ENCODE measurements at places on chromosomes 1 and 21.

DNA sequence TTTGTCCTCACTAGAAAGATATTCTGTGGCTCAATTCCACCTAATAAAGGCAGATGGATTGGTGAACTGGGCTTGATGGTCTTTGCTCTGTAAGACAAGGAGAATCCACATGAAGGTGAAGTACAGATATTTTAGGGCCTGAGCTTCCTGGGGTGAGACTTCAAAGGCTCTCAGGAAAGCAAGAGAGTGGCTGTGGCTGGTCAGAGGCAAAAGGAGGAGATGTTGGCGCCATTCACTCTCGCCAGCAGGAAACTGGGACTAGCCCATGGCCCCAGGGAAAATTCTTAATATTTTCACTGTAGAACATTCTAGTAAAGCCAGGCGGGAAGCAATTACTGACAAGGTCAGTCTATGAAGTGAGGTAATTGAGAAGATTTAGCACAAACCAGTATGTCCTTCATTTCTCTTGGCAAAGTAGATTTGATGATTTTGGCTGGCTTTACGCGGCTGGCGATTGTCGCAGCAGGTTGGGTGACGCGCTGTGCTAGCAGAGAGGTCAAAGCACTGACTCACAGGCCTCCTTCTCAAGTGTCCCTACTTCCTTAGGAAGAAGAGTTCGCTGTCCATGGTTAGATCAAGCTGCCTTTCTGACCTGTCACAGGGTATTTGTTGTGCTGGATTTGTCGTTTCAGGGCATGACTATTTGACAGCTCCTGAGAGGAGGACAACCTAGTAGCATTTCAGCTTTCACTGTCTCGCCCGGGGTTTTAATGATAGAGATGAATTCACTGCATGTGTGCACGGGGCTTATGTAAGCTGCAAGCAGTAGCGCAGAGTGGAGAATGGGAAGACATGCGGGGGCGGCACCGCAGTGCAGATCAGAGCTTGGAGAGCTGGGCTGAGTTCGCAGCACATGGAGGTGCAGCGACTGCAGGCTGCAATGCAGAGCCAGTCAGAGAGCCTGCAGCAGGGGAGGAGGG lies 32.7 kb downstream of the XCL1 start:
- no peak overlapping the region for H3K27ac ChIP-seq
- no peak for DNase-seq
- peaks cover 22% of the 10 kb centered on the region for H3K27me3 ChIP-seq
- no peaks in the 10 kb centered on the region for H3K36me3 ChIP-seq

DNA sequence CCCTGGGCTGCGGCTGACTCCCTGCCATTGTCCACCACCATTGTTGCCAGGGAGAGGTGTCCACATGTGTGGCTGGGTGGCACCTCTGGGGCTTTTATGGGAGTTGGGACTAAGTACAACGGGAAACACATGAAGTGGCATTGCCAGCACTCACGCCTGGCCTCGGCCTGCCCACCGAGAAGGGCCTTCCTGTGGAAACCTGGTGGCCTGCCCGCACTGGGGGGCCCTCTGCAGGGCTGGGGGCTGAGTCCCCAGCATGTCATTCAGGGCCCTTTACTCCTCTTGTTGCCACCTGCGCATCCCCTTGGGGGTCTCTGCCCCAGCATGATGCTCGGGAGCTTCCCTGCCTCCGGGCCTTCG lies 35.5 kb upstream of the RUNX3 start:
- DNase-seq: no peak
- H3K27me3 ChIP-seq: no peaks in the 10 kb centered on the region
- peaks cover 84% of the 10 kb centered on the region for H3K4me1 ChIP-seq
- peak overlapping the region; percentile 91 for H3K27ac ChIP-seq
- peak overlapping the region; percentile 96 for H3K4me3 ChIP-seq

- no peak for DNase-seq
- H3K4me1 ChIP-seq: peaks cover 6% of the 10 kb centered on the region
- no peak overlapping the region for H3K27ac ChIP-seq
Measured at GRCh38 chr1:244435562-244436205, 16.0 kb downstream of the ADSS2 start.

GRCh38 chr1:241696815-241697639 lies 44.9 kb downstream of the WDR64 start:
- no peaks in the 10 kb centered on the region for H3K36me3 ChIP-seq
- no peaks in the 10 kb centered on the region for H3K27me3 ChIP-seq
- H3K4me1 ChIP-seq: peaks cover 10% of the 10 kb centered on the region
- H3K4me3 ChIP-seq: no peak overlapping the region
- DNase-seq: no peak
- H3K27ac ChIP-seq: no peak overlapping the region

- H3K36me3 ChIP-seq: no peaks in the 10 kb centered on the region
- no peak for DNase-seq
- H3K4me1 ChIP-seq: no peaks in the 10 kb centered on the region
Measured at GRCh38 chr1:118143121-118143520, 41.9 kb downstream of the SPAG17 start.

- no peaks in the 10 kb centered on the region for H3K36me3 ChIP-seq
- no peak overlapping the region for H3K4me3 ChIP-seq
- H3K4me1 ChIP-seq: no peaks in the 10 kb centered on the region
Measured at GRCh38 chr1:110524311-110525248, 5.6 kb upstream of the KCNA10 start.

DNA sequence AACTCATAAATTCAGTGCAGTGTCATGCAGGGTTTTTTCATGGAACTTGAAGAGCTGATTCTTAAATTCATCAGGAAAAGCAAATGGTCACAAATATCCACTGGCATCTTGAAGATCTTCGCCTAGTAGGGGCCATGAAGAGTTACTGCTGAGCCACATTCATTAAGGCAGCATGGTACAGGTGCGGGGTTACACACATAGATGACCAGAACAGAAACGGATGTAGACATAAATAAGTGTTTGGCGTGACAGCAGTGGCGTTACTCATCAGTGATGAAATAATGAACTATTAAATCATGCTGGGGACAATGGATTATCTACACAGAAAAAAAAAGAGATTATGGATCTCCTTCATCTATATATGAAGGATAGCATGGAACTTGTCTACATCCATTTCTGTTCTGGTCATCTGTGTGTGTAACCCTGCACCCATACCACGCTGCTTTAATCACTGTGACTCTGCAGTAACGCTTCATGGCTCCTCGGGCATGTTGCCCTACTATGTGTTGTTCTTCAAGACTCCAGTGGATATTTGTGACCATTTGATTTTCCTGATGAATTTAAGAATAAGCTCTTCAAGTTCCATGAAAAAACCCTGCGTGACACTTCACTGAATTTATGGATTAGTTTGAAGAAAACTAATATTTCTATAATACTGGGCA lies 161.3 kb downstream of the GALNT2 start:
- no peak for DNase-seq
- H3K27me3 ChIP-seq: no peaks in the 10 kb centered on the region
- H3K4me1 ChIP-seq: peaks cover 9% of the 10 kb centered on the region
- no peaks in the 10 kb centered on the region for H3K36me3 ChIP-seq
- no peak overlapping the region for H3K27ac ChIP-seq
- H3K4me3 ChIP-seq: no peak overlapping the region

GRCh38 chr1:165762725-165763124 lies 5.9 kb downstream of the TMCO1 start:
- H3K27ac ChIP-seq: no peak overlapping the region
- H3K27me3 ChIP-seq: no peaks in the 10 kb centered on the region
- H3K4me1 ChIP-seq: peaks cover 40% of the 10 kb centered on the region
- no peak overlapping the region for H3K4me3 ChIP-seq
